Cerebellum (tissue), 4 donors: ENCODE measurements at places on chromosomes 11 and 22.

GRCh38 chr22:44577391-44578109, 79.5 kb upstream of the RTL6 start:
- no peak for DNase-seq

- DNase-seq: no peak
Observed at GRCh38 chr11:131840545-131840944, 470.1 kb downstream of the NTM start.

DNA sequence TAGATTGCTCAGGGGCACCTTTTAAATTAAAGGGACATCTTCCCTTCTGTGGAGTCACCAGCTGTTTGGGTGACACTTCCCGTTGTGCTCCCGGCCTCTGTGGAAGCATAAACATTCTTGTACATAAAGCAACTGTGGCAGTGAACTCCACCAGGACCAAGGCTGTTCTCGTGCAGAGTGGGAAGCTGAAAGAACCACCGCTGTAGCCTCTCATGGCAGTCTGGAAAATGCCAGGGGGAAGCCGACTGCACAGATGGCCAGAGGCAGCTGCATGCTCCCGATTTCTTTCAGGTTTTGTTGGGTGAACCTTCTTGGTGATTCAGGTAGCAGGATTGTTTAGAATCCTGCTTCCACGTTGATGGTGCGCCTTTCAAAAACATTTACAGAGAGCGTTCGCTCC, 10.3 kb downstream of the UBASH3B start:
- no peak for DNase-seq

DNA sequence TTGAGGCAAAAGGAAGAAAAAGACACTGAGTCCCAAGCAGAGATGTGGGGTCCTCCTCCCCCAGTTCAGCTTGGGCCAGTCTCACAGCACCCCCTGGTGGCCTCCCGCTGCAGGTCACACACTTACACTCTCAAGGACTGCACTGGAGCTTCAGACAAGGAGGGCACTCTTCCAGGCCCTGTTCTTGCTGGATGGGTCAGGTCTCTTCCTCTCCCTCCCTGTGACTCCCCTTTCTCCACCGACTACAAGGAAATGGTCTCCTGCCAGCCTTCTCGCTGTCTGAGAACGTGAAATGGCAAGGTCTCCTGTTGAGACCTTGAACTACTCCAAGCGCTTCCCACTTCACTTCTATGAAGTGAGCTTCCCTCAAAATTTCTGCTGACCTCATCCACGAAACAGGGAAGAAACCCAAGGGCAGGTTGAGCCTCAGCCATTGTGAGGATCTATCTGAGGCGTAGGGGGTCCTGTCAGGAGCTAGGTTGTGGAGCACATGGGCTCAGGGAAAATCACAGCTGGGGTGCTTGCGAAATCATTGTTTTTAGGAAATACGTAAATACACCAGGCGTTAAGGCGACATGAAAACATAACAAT, 11.2 kb upstream of the IGLL1 start:
- DNase-seq: peak; percentile 24

- no peak for DNase-seq
Observed at GRCh38 chr11:97224396-97224795, 834.6 kb downstream of the JRKL start.

DNA sequence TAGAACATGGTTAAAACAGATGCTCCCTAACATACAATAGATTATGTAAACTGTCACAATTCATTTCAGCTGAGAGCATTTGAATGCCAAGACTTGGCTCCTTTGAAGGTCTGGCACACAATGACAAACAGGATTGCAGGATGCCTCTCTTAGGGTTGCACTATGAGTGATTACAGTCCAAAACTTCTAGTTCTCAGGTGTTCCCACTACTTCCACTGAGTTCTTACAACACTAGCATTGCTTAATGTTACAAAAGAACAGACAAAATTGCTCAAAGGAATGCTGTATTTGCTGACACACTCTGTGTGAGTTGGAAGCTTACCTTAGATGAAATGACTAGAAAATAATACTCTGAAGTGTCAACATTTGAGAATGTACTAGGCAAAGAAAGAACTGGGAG, 2413.8 kb upstream of the RAG2 start:
- peak; percentile 0 for DNase-seq

- no peak for DNase-seq
Observed at GRCh38 chr11:134866215-134866614, 454.2 kb upstream of the B3GAT1 start.

DNA sequence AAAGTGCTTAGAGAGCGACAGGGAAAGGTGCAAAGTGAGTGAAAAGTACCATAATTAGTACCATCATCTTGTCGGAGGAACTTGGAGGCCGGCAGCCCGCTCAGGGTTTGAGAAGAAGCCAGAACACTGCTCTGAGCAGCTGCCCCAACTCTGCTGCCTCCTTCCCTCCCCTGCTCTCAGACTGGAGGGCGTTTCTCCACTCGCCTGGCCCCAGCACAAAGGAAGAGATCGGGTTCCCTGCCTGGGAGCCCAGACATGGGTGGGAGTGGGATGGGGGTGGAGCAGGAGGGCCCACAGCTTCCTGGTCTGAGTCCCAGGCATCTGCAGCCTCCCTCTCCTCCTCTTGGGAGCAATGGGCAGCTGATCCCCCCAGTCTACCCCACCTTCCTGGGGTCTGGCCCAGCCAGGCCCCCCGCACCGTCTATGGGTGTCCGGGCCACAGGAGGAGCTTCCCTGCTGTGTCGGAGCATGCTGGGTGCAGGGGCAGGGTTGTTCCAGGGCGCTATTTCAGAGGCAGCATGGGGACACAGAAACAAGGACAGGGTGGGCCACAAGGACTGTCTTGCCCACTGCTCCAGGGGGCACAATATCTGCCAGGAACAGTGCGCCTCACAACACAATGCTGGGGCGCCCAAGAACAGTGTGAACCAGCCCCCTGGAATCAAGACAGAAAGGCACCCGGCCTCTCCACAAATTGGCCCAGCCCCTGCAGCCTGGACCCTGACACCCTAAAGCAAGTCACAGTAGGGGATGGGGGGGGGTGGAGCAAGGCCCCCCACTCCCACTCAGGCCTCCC, 4.8 kb downstream of the LIF start:
- no peak for DNase-seq

GRCh38 chr11:126525702-126526101, 170.2 kb downstream of the ST3GAL4 start:
- no peak for DNase-seq

DNA sequence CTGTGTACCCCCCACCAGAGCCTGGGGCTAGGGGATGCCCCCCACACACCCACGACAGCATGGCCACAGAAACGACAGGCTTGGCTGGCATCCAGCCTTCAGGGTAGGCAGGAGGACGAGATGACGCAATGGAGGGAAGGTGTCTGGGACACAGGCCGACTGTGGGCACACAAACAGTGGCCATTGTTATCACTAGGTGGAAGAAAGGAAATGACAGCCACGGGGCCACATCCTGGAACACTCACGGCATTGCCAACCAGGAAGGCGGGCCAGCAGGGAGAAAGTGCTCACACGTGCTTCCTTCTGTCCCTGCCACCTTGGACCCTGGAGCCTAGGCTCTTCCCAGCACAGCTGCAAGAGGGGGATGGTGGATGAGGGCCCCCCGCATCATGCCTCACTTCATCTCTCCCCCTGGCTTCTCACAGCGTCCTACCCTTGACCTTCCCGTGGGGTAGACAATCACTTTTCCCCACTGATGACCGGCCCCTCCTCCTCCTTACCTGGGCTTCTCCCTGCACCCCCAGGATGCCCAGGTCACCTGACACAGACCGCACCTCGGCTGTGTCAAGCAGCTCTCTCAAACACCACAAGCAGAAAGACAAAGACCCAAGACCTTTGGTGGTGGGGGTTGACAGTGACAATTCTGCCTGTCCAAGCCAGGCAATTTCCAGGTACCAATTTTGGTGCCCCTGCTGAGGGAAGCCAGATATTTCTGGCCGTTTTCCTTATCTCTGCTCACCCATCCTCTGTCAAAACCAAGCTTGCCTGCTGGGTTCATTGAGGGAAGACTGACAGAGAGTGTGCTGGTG, 8.6 kb downstream of the PLA2G6 start:
- peak; percentile 59 for DNase-seq

GRCh38 chr11:64372802-64373597, 14.0 kb downstream of the RPS6KA4 start:
- DNase-seq: peak; percentile 97
